Effector memory CD4-positive, alpha-beta T cell (primary cell): ENCODE measurements at places on chromosomes 7 and 10.

DNA sequence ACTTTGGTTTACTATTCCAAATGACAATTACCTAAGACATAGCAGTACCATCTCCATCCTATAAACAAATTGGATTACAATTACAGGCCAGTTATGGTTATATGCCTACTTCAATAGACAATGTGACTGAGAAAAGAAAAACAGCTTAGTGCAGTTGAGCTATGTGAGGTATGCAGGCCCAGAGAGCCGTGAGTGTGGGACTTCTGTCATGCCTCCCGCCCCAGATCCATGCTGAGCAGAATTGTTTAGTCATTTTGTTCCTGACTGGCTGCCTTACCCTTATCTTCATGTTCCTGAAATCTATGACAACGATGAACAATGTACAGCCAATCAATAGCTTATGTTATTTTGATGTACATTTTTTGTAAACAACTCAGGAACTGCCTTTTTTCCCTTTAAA, 21.7 kb downstream of the LARP4B start:
- DNase-seq = no peak

DNA sequence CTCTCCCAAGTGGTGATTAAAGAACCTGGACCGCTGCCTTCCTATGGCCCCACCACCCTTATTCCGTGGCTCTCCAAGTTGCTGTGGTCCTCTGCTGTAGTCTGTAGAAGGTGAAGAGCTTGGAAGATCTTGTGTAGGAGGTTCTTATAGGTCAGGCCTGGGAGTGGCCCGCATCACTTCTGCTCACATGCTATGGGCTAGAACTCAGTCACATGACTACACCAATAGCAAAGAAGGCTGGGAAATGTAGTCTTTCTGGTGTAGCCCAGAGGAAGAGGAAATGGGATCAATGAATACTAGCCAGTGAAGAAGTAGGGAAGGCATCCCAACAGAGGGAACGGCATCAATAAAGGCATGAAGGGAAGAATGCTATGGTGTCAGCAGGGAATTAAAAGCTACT, 41.3 kb upstream of the AOAH start:
- no peak for DNase-seq

DNA sequence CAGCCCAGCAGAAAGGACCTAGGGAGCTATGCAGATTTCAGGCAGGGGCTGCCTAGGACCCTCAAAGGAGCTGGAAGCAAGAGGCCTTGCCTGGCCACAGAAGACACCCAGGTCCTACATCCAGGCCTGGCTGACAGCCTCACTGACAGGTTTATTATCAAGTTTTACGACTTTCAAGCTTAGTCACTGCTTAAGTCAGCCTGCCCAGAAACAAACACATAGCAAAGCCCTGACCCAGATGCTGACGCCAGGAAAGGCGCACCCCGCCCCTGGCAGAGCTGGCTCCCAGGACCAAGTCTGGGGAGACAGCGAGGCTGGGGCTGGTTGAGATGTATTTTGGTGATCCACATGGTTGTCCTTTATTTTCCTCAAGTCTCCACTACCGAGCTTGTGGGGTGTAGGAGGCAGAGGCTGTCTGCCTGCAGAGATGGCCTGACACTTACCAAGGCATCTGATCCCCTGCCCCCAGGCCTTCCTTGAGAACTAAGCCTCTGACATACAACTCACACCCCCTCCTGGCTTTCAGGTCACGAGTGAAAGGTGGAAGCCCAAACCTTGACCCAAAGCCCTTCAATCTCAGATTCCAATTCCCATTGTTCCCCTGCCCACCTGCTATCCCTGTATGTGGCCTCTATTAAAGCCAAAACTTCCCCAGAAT, 80.7 kb upstream of the EMX2 start:
- no peak for DNase-seq

- no peak for DNase-seq
Measured at GRCh38 chr7:33107136-33108066, 1.8 kb downstream of the RP9 start.

DNA sequence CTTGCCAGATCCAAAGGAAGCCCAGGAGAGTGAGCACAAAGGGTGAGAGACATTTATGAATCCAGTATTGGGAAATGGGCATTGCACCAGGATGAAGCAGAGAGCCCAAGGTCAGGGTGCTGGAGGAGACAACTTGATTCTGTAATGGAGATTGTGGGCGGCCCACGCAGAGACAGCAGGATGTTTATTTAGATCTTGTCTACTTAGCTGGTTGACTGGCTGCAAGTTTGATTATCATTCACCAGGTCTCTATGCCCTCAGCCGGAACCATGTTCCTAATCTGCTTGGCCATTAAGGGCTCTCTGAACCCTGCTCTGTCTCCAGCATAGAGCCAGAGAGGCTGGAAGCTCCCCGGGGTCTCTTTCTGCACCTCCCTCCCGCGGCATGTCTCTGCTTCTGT, 188.7 kb downstream of the PLXNA4 start:
- DNase-seq = no peak

- DNase-seq = no peak
Measured at GRCh38 chr7:5481241-5482019, 57.8 kb upstream of the TNRC18 start.

GRCh38 chr7:17948526-17949238, 8.4 kb upstream of the SNX13 start:
- no peak for DNase-seq

DNA sequence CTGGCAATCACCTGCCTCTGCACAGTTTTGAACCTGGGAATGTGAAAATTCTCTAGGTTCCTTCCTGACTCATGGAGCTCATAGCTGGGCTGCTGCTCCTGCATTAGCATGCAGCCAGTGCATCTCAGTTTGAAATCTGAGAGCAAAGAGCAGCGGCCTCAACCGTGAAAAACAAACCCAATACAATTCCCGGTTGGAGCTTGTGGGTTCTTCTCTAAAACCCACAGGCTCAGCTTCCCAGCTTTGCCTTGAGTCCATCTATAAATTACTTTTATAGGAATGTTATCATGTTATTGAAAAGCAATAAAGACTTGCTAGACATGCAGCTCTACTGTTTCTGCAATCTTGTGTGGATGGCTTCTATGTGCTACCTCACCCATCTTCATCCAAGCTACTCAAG, 191.7 kb downstream of the CXCL12 start:
- DNase-seq = no peak

DNA sequence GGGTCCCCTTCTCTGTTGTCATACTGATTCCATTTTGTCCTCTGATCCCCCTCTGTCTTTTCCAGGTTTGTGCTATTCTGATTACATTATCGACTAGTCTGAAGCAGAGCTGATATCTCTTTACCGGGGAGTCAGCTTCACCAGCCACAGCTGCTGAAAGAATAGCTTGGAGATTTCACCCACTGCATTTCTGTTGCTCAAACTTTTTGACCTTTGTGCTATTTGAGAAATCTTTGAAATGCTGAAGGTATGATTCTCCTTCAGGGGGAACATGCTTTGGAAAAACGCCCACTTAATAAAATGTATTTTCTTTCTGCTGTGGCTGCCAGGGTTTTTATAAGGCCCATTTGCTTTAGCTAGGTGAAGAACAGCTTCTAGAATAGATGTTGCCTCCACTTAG, 197.8 kb upstream of the TCF7L2 start:
- no peak for DNase-seq

- DNase-seq = no peak
Measured at GRCh38 chr7:37947138-37947940, 26.9 kb downstream of the EPDR1 start.

- DNase-seq = no peak
Measured at GRCh38 chr7:130560972-130561371, 69.1 kb downstream of the MEST start.

GRCh38 chr7:87926581-87927461, 7.2 kb upstream of the ADAM22 start:
- DNase-seq = no peak

DNA sequence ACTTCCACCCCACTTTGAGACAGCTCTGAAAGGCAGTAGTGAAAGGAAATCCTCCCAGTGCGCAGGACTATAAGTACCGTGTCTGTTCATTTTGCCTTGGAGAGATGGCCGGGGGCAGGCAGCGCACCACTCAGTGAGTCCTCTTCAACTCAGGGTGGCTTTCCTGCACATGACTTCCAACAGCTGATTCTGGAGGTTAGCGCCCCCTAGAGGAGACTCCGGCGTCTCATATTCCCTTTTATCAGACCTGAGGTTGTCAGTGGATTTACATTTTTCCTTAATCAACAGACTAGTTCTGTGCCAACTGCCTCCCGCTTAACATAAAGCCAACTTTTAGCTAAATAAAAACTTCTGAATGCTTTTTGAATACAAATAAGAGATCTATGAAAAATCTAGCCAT, 101.0 kb downstream of the HERPUD2 start:
- DNase-seq = no peak

DNA sequence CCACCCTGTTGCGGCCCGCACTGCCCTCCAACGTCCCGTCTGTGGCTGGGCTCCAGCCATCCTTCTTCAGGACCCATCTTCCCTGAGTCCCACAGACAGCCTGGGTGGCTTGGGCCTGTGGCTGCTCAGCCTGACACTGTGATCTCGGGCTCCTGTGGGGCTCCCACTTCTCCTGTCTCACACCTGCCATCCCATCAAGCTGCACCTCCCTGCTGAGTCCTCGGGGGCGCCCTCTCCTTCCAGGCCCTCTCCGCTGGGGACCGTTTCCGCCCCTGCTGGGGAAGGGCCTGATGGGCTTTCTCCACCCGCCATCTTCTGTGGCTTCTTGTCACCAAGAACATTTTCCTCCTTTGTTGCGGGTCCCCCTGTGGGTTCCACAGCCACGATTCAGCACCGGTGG, 173.8 kb upstream of the PPP2R2D start:
- DNase-seq = no peak

- no peak for DNase-seq
Measured at GRCh38 chr7:112594397-112594796, 113.6 kb downstream of the LSMEM1 start.

DNA sequence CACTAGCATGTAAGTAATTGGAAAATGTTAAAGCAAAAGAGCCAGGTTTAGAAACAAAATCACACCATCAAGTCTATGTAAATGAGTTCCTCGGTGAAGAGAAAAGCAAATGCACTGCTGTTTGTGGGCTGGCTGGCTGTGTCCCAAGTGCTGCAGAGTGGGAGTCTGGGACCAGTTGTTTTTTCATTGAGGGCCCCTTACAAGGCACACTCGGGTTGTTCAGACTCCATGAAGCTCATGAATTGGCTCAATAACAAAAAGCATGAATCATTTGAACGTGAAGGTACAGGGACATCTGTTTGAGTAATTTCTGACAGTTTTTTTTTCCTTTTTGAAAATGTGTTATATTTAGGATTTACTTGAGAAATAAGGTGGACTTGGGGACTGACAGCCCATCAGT, 28.0 kb downstream of the GRK5 start:
- no peak for DNase-seq

DNA sequence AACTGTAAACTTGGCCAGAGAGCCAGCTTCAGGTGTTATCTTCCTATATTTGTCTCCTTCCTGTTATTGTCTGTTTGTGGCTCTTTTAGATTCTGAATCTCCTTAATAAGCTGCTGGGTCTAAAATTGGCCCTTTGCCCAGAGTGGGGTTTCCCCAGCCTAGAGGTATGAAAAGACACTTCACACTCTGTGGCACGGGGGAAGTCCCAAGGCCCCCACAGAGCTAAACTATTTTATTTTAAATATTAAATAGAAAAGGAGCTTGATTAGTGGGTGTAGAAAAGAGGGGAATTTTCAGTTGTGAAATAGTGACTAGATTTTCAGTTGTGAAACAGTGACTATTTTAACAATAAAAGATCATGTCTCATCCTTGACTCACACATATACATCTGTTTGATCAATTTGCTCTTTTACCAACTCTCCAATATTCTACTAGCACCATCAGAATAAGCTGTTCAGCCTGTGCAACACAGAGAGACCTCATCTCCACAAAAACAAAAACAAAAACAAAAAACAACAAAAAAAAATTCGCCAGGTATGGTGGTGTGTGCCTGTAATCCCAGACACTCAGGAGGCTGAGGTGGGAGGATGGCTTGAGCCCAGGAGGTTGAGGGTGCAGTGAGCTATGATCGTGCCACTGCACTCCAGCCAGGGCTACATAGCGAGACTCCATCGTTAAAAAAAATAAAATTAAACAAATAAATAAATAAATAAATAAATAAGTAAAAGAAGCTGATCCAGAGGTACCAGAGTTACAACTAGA, 24.9 kb upstream of the ADO start:
- DNase-seq = peak; percentile 79

- no peak for DNase-seq
Measured at GRCh38 chr7:16668049-16668858, 22.3 kb downstream of the BZW2 start.

- DNase-seq = no peak
Measured at GRCh38 chr10:35559416-35559815, 45.7 kb upstream of the GJD4 start.

DNA sequence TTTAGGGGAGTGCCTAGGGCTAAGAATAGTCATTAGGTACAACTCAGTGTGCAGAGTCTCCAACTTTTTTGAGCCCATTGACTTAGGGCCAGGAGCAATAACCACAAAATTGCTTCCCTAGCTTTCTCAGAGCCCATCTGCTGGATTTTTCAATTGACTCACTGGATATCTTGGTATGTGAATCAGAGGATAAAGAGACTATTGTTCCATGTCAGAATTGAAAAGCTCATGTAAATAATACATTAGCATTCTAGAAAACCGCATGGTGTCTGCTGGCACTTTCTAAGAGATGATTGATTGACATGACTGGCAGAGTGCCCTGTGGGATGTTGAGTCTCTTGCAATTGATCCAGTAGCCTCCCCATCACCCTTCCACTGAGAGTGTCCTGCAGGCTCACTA, 246.2 kb downstream of the CCDC7 start:
- DNase-seq = no peak

GRCh38 chr7:26813432-26813831, 51.0 kb downstream of the SKAP2 start:
- DNase-seq = no peak

- DNase-seq = no peak
Measured at GRCh38 chr10:101845893-101846292, 2.3 kb upstream of the KCNIP2 start.

GRCh38 chr10:131280101-131280500, 31.4 kb downstream of the TCERG1L start:
- DNase-seq = no peak

GRCh38 chr10:68796605-68797004, 30.7 kb upstream of the STOX1 start:
- no peak for DNase-seq

- DNase-seq = no peak
Measured at GRCh38 chr10:119412244-119413092, 130.1 kb downstream of the RGS10 start.

DNA sequence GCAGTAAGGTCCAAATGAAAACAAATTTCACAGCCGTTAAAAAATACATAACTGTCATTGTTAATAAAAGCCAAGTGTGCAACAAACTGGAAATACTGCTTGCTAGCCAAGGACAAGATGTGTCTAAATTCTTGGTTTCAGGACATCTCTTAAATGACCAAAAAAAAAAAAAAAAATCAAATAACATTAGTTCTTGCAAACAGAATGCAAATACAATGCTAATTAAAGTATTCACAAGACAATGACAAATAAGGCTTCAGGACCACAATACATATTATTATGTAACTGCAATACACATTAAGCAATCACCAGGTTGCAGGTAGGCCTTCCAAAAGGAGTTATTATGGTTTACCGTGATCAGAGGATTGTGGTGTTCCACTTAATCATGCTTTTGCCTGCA, 3.6 kb downstream of the ARHGAP21 start:
- no peak for DNase-seq

- no peak for DNase-seq
Measured at GRCh38 chr10:111475720-111476119, 398.9 kb downstream of the ADRA2A start.
